Lower leg skin (tissue), 4 donors: ENCODE measurements at places on chromosomes 1 and 21. TPM values are rescaled to one million over a fixed set of nuclear protein-coding genes. Genes with fewer than 3 reads are reported as not detected.

- peak; percentile 68 for DNase-seq
These were observed 246.1 kb upstream of the CSF3R start for GRCh38 chr1:36728846-36729245.

GRCh38 chr1:89723863-89724262, 90.9 kb downstream of the LRRC8C start:
- DNase-seq = no peak

DNA sequence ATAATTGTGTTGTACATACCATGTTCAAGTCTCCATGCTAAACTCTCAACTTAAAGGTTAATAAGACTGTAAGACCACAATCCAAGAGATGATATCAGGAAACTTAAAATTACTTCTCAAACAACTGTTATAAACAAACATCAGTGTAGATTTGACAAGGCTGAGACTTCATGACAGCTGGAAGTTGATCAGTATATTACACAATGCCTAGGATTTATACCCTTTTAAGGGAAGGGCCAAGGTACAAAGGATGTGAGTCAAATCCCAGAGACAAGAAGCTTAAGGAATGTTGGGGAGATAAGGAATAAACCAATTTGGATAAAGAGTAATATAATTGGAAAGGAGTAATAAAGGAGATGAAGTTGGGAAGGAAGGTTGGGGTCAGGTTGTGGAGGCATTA, 98.8 kb downstream of the LBR start:
- no peak for DNase-seq

DNA sequence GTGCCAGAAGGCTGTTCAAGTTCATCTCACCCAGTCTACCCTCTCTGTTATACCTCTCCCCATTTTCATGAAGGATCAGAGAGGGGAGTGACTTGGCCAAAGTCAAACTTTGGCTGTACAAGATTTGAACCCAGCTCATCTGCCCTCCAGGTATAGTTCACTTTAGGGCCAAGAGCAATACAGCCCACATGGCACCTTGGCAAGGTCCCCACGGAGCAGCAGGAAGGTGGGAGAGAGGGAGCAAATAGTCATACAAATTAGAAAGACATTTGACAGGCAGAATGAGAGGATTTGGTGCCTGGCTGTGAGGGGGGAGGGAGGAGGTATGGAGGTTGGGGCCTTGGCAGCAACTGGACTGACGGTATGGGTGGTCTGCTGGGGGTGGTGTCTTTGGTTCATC, 1.0 kb downstream of the HPCAL4 start:
- DNase-seq = no peak

DNA sequence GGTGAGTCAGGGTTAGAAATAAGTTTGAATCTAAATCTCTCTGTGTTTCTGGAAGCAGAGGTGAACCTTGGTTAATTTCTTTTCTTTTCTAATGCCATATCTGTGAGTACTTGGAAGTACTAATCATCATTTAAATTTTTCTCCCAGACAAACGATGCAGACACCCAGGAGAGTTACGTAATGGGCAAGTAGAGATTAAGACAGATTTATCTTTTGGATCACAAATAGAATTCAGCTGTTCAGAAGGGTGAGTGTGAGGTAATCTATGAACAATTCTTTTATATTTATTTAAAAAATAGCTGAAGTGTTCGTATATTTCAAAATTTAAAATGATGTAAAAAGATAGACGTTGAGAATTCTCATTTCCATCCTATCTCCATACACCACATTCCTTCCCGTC, 11.2 kb downstream of the C4BPA start:
- DNase-seq = no peak

- DNase-seq = no peak
These were observed 39.3 kb downstream of the MAGI3 start for GRCh38 chr1:113429461-113430153.

GRCh38 chr1:223609977-223610376, 55.5 kb downstream of the CAPN8 start:
- DNase-seq = no peak

DNA sequence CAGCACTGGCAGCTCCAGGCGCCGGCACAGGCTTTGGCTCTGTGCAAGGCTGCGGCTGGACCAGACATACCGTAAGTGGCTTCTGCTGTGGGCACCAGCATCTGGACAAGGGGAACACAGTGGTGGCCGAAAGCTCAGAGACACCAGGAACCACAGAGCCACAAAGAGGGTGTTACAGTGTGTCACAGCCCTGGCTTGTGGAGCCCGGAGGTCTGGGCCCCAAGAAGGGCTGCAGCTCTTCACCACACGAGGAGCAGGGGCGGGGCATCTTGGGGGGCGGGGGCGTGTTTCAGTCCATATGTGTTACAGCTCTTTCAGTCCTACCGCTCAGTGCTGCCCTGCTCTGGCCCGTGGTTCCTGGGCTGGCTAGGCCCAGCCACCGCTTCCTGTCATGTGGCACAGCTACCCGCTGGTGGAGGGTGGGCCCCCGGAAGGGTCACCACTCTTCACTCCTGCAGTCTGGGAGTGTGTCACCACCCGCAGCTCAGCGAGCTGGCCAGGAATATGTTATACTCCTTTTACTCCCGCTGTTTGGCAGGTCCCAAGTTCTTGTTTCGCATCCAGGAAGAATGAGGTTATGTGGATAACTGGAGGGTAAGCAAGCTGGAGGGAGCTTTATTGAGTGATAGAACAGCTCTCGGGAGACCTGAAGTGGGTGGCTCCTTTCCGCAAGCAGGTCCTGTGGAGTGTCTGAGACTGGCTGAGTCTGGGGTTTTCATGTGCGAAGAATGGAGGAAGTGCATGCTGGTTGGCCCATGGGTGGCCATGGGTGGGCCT, 3.3 kb upstream of the LSM10 start:
- peak; percentile 84 for DNase-seq

- no peak for DNase-seq
These were observed 2.4 kb downstream of the MCL1 start for GRCh38 chr1:150576794-150577556.

GRCh38 chr21:35028451-35028978, 20.6 kb downstream of the RUNX1 start:
- no peak for DNase-seq

- DNase-seq = peak; percentile 96
These were observed 5.3 kb upstream of the TUFT1 start for GRCh38 chr1:151534662-151535278.

GRCh38 chr1:81414488-81415015, 386.2 kb upstream of the ADGRL2 start:
- peak; percentile 95 for DNase-seq

DNA sequence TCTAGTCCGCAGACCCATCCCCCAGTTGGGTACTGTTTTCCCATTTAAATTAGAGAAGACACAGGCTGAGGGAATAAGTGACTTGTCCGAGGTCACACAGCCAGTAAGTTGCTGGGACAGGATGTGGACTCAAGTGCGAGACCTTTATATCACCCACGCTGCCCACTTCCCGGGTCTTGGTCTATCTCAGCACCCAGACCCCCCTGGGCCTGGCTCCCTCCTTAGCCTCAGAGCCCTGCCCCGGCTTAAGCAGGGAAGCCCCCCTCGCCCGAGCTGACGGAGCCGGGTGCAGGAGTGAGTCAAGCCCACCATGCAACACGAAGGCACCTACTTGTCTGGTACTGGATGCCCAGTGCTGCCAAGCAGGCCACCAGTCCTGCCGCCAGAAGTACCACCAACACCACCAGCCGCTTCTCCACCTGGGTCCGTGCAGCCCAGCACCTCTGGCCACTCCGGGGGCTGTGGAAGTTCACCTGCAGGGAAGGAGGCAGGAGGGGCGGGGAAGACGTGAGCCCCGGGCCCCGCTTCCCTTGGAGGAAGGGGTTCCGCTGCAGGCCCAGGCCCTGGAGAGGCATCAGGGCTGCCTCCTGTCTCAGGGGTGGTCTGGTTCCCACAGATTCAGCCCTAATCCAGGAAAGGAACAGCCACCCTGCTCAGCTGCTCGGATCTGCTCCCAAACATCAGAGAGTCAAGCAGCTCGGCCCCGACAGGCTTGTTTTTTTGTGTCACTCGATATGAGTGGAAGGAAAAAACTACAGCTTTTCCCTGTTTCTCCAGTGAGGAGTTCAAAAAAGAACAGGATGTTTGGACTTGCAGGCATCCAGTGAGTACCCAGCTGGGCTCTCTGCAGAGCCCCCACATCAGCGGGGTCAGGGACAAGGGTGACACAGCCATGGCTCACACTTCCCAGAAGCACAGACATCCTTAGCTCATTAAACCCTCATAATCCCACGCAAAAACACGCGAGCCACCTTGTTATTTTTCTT, 11.1 kb downstream of the ECE1 start:
- DNase-seq = no peak

DNA sequence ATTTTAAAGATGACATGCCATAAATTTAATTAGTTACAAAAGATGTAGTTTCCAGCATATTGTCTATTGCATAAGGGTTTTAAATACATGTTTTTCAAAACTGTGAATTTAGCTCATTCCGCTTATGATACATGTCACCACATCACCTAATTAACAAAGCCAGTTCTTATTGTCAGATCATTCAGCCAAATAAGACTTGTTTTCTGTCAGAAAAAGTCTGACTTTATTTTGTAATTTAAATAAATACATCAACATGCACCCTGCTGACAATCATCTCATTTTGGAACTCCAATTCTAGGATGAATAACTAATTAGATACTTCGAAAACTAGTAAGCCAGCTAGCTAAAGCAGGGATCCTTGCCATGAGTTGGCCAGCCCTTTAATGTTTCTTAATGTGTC, 110.9 kb upstream of the APP start:
- no peak for DNase-seq

DNA sequence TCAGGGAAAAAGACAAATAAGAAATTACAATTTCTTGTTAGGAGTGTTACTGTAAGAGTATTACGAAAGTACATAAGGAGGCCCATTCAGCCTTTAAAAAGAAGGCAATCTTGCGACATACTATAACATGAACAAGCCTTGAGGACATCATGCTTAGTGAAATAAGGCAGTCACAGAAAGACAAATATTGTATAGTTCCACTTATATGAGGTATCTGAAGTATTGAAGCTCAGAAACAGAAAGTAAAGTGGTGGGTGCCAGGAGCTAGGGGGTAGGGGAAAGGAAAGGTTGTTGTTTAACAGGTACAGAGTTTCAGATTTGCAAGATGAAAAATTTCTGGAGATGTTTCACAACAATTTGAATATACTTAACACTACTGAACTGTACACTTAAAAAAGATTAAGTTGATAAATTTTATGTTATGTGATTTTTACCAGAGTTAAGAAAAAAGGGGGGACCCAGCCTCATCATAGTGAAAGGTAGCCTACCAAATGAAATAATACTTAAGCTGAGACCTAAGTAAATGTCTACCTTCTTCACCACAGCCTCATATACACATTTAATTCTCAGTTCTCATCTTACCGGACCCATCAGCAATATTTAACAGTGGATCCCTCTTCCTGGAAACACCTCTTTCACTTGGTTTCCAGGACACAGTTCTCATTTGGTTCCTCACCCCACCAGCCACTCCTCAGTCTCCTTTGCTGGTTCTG, 19.5 kb downstream of the USP24 start:
- no peak for DNase-seq

GRCh38 chr1:162310337-162310736, 66.3 kb downstream of the SPATA46 start:
- no peak for DNase-seq

DNA sequence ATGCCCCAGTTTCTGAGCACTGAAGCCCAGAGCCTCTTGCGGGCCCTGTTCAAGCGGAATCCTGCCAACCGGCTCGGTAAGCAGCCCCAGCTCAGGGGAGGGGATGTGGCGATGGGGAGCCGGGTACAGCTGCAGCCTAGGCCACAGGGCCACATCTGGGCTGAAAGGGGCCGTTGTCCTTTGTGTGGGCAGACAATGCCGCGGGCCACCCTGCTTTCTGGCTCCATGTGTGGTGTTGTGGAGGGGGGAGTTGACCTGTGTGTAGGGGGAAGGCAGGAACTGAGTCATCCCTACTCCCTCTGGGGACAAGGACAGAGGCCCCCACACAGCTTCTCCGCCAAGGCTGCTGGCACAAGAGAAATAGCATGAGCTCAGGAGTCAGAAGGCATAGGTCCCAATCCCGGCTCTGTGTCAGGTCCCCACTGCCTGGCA, 26.0 kb downstream of the RPS6KA1 start:
- no peak for DNase-seq

DNA sequence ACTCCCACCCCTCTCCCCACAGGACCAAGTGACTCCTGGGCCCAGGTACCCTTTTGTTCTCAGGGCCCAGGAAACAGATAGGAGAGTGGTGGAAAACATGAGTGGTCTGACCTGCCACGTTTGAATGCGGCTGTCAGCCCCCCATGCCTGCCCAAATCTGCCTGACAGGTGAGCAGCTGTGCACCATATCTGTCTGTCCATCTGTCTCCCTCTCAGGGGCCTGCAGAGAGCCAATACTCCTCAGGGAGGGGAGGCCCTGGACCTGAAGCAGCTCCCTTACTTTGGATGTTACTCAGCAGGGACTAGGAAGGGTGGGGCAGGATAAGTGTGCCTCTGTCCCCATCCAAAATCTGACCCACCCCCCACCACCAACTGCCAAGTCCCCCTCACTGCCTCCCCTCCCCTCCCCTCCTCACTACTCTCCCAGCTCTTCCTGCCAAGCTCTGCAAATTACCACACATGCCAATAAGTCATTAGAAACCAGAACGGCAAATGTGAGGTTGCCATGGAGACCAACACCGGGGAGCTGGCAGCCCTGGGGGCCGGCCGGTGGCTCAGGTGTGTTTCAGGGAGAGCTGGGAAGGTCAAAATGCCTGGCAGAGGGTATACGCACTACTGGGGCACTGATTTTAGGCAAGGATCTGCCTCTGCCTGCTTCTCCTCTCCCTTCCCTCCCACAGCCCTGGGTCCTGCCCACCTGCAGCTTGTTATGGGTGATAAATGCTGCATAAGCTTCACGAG, 11.5 kb downstream of the LRRN2 start:
- DNase-seq = no peak

GRCh38 chr1:218395916-218396315, 50.8 kb downstream of the TGFB2 start:
- no peak for DNase-seq

DNA sequence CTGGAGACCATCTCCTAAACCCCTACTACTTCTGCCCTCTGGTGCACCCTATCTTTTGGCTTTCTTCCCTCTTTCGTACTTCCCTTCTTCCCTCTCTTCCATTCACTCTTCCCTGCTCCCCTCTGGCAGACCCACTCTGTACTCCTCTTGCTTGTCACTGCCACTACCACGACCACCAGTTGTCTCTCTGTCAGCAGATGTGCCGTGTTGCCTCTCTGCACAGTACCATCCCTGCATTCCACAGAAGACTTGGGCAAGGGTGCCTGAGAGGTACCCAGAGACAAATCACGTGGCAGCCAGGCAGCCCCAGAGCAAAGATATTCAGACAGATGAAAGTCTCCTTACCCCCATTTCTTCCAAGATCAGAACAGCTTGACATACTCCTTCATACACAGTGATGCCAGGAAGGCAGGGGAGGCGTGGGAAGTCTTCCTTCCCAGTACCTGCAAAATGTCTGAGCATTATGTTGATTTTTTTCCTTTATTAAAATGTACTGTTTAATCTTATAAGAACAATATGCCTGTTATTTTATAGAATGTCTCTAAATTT, 15.0 kb downstream of the CAMSAP2 start:
- DNase-seq = no peak

The GUCA2A gene
- not detected for total RNA-seq

The KRTAP10-4 gene
- total RNA-seq = 6.3 TPM

The CCDC185 gene
- not detected for total RNA-seq

The IGSF5 gene
- total RNA-seq = not detected

The PCAT6 gene
- 5.1 TPM for total RNA-seq

The TMPRSS15 gene
- not detected for total RNA-seq

The FALEC gene
- not detected for total RNA-seq

The SMCP gene
- total RNA-seq = not detected

The PRMT6 gene
- total RNA-seq = 9.0 TPM

The CC2D1B gene
- total RNA-seq = 16.6 TPM

The MARK1 gene
- total RNA-seq = 2.8 TPM

The PTPN22 gene
- total RNA-seq = 0.59 TPM
